ENCODE measurements at places on chromosomes 1 and 21. TPM values are rescaled to one million over a fixed set of nuclear protein-coding genes. Genes with fewer than 3 reads are reported as not detected.

GRCh38 chr1:11944358-11944931 is 9.9 kb downstream of the PLOD1 start:
- H3K36me3 ChIP-seq: peaks cover 50% of the 10 kb centered on the region
- H3K4me3 ChIP-seq: no peak overlapping the region
- no peak overlapping the region for H3K27ac ChIP-seq
- H3K27me3 ChIP-seq: no peaks in the 10 kb centered on the region
- peak; percentile 84 for DNase-seq
- no peaks in the 10 kb centered on the region for H3K4me1 ChIP-seq

DNA sequence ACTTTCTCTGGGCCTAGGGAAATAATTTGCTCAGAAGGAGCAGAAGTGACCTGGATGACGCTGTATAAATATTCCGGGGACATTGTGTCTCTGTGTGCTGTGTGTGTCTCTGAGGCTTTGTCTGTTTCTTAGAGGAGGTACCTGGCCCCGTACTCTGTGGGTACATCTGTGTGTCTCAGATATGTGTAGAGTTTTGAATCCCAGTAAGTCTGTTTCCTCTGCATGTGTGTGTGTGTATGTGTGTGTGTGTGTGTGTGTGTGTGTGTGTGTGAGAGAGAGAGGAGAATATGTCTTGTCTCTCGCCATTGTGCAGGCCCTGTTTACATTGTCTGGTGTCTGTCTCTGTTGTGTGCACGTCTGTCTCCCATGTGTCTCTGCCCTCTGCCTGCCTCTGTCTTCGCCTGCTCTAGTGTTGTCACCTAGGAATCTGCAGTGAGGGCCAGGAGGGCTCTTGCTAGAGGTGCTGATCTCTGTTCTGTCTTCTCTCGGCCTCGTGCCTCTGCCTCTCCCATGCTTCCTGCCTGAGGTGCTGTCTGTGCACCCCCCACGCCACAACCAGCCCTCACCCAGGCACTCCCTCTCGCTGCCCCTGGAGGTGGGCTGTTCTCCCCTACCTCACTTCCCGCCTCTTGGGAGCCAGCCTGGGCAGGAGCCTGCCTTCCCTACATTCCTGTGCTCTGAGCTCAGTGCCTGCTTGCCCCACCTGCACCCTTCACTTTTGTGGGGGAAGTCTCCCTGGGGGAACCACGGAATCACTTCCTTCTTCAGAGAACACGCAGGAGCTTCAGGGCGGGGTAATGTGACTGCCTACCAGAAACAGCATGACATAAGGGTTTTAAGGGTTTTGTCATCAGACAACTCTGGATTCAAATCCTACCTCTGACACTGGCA is 5.9 kb downstream of the MAP7D1 start:
- peaks cover 32% of the 10 kb centered on the region for H3K4me1 ChIP-seq
- peaks cover 45% of the 10 kb centered on the region for H3K36me3 ChIP-seq
- DNase-seq: peak; percentile 75
- peak overlapping the region; percentile 76 for H3K4me3 ChIP-seq

DNA sequence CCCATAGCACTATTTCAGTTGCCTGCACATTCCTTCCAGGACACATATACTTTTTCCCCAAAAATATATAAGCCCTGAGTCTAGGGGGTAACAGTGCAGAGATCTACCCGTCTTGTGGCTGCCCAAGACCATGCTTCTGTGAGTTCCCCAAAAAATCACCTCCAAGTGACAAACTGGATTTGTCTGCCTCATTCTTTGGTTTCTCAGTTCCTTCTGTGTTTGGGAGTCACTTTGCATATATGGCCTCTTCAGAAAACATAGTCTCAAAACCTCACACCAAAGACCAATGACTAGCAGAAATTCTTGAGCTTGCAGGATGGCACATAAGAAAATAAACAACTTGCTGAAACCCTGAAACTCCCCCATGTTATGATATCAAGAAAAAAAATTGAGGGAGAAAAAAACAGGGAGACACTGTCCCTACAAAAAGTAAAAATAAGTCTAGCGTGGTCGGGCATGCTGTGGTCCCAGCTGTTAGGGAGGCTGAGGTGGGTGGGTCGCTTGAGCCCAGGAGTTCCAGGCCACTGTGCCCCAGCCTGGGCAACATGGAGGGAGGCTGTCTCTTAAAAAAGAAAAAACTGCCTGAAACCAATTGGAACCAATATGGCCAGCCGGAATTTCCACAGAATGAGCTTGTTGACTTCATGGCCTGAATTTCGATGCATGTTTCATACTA is 8.0 kb downstream of the JMJD4 start:
- H3K4me1 ChIP-seq: no peaks in the 10 kb centered on the region
- no peaks in the 10 kb centered on the region for H3K27me3 ChIP-seq
- DNase-seq: no peak
- H3K27ac ChIP-seq: no peak overlapping the region
- peaks cover 2% of the 10 kb centered on the region for H3K36me3 ChIP-seq
- no peak overlapping the region for H3K4me3 ChIP-seq

DNA sequence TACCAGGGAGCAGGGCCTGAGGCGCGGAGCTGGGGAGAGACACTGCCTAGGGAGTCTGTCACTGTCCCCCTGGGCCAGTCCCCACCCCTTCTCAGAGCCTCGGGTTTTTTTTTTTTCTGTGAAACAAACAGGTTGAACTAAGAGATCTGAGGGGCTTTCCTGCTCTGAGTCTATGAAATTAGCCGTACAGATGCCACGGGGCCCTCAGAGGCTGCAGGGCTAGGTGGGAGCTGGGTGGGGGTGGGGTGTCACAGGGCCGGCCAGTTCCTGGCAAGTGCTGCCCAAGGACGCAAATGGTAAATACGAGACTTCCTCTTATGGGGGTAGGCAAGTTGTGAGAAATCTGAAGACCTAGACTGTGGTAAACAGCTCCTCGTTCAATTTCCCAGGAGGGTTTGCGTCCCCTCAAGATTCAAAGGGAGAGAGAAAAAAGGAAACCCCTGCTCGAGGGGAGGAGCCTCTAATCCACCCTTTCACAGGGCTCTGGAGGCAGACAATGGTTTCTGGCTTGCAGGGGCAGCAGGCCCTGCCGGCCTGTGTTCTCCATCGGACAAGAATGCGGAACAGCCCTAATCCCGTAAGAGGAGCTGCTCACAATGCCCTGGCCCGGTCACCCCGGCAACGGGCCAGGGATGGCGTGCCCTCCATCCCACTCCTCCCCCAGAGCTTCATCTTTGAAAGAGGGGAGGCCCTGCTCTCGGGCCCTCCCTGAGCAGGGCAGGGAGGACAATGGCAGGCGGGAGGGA is 7.8 kb downstream of the NUAK2 start:
- H3K27ac ChIP-seq: peak overlapping the region; percentile 99
- H3K4me3 ChIP-seq: peak overlapping the region; percentile 63
- H3K36me3 ChIP-seq: peaks cover 49% of the 10 kb centered on the region

DNA sequence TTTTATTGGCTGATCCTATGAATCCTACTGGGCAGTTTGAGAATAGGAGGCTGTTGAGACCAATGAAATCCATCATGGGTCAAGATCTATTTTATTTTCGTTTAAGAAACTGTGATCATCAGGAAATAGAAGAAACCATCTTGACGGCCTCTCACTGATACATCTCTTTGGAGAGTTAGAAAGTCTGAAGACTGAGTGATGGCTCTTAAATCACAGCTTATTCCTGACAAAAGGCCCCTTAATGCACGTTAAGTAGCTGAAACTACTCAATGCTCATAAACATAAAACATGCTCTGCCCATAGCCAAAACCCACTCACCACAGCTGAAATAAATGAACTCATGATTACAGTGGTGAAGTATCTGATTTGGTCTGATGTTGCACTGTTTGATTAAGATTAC is 784.5 kb upstream of the NEGR1 start:
- H3K4me1 ChIP-seq: no peaks in the 10 kb centered on the region
- DNase-seq: no peak
- no peak overlapping the region for H3K4me3 ChIP-seq
- H3K36me3 ChIP-seq: no peaks in the 10 kb centered on the region

CLCA4 gene
- total RNA-seq: not detected

INAVA gene
- 36.2 TPM for total RNA-seq

- H3K27ac ChIP-seq: no peak overlapping the region
- H3K27me3 ChIP-seq: peaks cover 60% of the 10 kb centered on the region
- no peak overlapping the region for H3K4me3 ChIP-seq
- DNase-seq: no peak
- H3K4me1 ChIP-seq: no peaks in the 10 kb centered on the region
- H3K36me3 ChIP-seq: no peaks in the 10 kb centered on the region
Measured at GRCh38 chr1:220315070-220315839, 43.0 kb upstream of the RAB3GAP2 start.

DNA sequence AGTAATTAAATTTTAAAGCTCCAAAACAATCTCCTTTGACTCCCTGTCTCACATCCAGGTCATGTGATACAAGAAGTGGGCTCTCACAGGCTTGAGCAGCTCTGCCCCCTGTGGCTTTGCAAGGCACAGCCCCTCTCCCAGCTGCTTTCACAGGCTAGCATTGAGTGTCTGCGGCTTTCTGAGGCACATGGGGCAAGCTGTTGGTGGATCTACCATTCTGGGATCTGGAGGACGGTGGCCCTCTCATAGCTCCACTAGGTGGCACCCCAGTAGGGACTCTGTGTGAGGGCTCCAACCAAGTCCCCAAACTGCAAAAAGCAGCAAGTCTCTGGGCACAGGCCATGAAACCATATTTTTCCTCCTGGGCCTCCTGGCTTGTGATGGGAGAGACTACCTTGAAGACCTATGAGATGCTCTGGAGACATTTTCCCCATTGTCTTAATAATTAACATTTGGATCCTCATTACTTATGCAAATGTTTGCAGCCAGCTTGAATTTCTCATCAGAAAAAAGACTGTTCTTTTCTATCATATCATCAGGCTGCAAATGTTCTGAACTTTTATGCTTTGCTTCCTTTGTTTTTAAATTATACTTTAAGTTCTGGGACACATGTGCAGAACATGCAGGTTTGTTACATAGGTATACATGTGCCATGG is 554.1 kb upstream of the OLFM3 start:
- DNase-seq: peak; percentile 91
- no peaks in the 10 kb centered on the region for H3K27me3 ChIP-seq
- H3K27ac ChIP-seq: no peak overlapping the region
- H3K4me3 ChIP-seq: no peak overlapping the region
- H3K4me1 ChIP-seq: no peaks in the 10 kb centered on the region

- no peak overlapping the region for H3K27ac ChIP-seq
- peak overlapping the region; percentile 98 for H3K4me3 ChIP-seq
- H3K36me3 ChIP-seq: peaks cover 28% of the 10 kb centered on the region
- H3K27me3 ChIP-seq: no peaks in the 10 kb centered on the region
- DNase-seq: no peak
- H3K4me1 ChIP-seq: peaks cover 9% of the 10 kb centered on the region
Measured at GRCh38 chr1:181089017-181089675, 646 bp downstream of the IER5 start.

- H3K36me3 ChIP-seq: no peaks in the 10 kb centered on the region
- no peaks in the 10 kb centered on the region for H3K27me3 ChIP-seq
Measured at GRCh38 chr1:199901341-199901740, 126.2 kb upstream of the NR5A2 start.

DNA sequence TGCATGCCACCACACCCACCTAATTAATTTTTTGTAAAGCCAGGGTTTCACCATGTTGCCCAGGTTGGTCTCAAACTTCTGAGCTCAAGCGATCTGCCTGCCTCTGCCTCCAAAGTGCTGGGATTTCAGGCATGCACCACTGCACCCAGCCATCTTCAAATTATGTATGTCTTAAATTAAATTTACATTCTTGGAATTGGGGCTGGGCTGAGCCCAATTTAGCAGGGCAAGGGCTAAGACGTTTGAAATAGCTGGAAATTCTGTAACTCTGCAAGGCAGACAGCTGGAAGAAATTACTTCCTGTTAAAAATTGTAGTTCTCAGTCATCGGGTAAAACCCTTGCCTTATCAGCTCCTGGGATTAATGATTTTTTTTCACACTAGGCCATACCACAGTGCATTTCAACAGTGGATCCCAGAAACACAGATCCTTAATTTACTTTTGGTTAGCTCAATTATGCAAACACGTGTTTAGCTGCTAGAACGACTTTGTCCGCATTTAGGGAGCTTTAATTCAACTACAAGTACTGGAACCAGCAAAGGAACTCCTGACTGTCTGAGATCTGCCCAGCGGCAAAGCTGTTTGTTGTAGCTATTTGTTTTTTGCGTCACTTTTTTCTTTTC is 83.3 kb downstream of the OLFML3 start:
- H3K36me3 ChIP-seq: no peaks in the 10 kb centered on the region
- DNase-seq: no peak
- H3K27me3 ChIP-seq: peaks cover 53% of the 10 kb centered on the region
- H3K4me3 ChIP-seq: no peak overlapping the region
- H3K27ac ChIP-seq: no peak overlapping the region

SH2D2A gene
- total RNA-seq: 5.5 TPM

DIO1 gene
- not detected for total RNA-seq

RPE65 gene
- not detected for total RNA-seq

DNA sequence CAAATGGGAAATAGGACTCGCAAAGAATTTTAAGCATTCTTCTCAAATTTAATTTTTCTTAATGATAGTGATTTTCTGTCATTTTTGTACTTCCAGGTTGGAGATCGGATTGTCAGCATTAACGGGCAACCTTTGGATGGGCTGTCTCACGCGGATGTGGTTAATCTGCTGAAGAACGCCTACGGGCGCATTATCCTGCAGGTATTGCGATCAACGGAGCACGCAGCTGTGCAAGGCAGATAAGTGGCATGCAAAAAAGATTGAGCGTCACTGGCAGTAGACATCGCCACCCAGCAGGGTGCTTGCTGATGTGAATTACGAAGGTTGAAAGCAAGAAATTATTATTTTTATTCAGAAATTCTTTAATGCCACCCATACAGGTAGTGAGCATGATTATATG is 65.9 kb upstream of the L1TD1 start:
- H3K36me3 ChIP-seq: peaks cover 3% of the 10 kb centered on the region
- H3K27ac ChIP-seq: no peak overlapping the region
- no peak for DNase-seq
- no peaks in the 10 kb centered on the region for H3K4me1 ChIP-seq
- no peaks in the 10 kb centered on the region for H3K27me3 ChIP-seq
- no peak overlapping the region for H3K4me3 ChIP-seq

DNA sequence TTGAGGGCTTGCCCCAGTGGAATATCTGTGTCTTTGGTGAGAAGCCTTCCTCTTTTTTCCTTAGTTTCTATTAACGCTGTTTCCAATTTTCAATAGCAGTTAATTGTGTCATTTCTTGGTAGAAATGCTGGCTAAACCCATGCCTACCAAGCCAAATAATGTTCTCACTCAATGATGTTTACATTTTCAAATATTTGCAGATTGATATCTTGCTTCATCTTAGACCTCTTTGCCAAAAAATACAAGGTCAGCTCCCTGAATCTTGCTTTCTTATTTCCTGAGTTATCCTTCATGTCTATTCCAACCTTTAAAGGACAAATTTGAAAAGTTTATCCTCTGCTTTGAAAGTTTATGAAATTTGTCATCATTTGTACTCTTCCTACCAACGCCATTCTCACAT is 5.1 kb downstream of the KCNJ15 start:
- no peaks in the 10 kb centered on the region for H3K36me3 ChIP-seq
- H3K27me3 ChIP-seq: no peaks in the 10 kb centered on the region
- no peak for DNase-seq
- H3K27ac ChIP-seq: no peak overlapping the region

TNFAIP8L2 gene
- not detected for total RNA-seq

DNA sequence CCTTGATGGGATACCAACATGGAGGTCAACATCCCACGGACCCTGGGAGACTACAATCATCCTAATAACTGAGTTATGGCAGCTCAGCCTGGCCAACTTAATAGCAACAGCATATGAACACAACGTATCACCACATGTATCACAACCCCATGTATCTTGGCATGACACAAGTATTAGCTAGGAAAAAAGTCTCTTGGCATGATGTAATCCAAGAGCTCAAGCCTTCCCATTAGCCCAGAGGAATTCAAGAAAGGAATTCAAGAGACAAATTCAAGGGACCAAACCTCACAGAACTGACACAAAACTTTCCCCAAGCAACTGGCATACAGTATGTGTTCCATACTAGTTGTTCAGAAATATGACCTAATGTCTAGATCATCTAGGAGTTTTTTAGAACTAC is 100.9 kb upstream of the HMGB4 start:
- peak; percentile 10 for DNase-seq
- no peaks in the 10 kb centered on the region for H3K27me3 ChIP-seq
- no peak overlapping the region for H3K27ac ChIP-seq
- no peaks in the 10 kb centered on the region for H3K36me3 ChIP-seq

Measured in endodermal cell (in vitro differentiated cells).